H9 (cell line): ENCODE measurements at places on chromosomes 1 and 21.

GRCh38 chr1:2405588-2406295 is 6.6 kb downstream of the PEX10 start:
- no peaks in the 10 kb centered on the region for H3K27me3 ChIP-seq
- no peaks in the 10 kb centered on the region for H3K4me1 ChIP-seq
- no peak for DNase-seq
- peaks cover 70% of the 10 kb centered on the region for H3K36me3 ChIP-seq

GRCh38 chr21:24224422-24224821 is 1382.9 kb downstream of the MRPL39 start:
- no peak for DNase-seq
- H3K27me3 ChIP-seq: no peaks in the 10 kb centered on the region
- no peak overlapping the region for H3K27ac ChIP-seq
- no peaks in the 10 kb centered on the region for H3K4me1 ChIP-seq
- no peak overlapping the region for H3K4me3 ChIP-seq

GRCh38 chr1:60832367-60832766 is 250.0 kb upstream of the NFIA start:
- DNase-seq: no peak
- H3K27ac ChIP-seq: no peak overlapping the region
- H3K4me3 ChIP-seq: no peak overlapping the region
- H3K27me3 ChIP-seq: no peaks in the 10 kb centered on the region; the same call in 1 of the 2 replicates

- H3K4me3 ChIP-seq: no peak overlapping the region
- H3K36me3 ChIP-seq: no peaks in the 10 kb centered on the region
- no peak overlapping the region for H3K27ac ChIP-seq
- DNase-seq: no peak
Observed at GRCh38 chr1:184419350-184420161, 32.7 kb downstream of the C1orf21 start.

DNA sequence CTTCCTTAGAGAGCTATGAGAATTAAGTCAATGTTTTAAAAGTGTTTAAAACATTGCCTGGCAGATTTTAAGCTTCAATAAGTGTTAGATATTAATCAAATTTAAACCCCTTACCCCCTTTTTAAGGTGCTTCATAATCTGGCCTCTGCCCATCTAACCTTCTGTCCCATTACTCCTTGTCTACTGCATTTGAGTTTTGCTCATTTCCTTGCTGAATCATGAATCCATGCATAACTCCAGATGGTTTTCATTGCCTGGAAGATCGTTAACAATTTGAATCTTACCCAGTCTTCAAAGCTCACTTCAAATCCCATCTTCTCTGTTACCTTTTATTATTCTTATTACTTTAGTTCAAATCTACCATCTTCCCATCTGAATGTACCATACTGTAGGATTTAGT is 4.6 kb downstream of the HJV start:
- no peaks in the 10 kb centered on the region for H3K36me3 ChIP-seq
- DNase-seq: no peak
- peaks cover 10% of the 10 kb centered on the region; the same call in 1 of the 2 replicates for H3K27me3 ChIP-seq

GRCh38 chr1:42214447-42214871 is 49.9 kb upstream of the GUCA2A start:
- H3K36me3 ChIP-seq: peaks cover 12% of the 10 kb centered on the region
- peaks cover 5% of the 10 kb centered on the region; the same call in 1 of the 2 replicates for H3K4me1 ChIP-seq
- H3K4me3 ChIP-seq: no peak overlapping the region
- no peaks in the 10 kb centered on the region for H3K27me3 ChIP-seq
- no peak overlapping the region for H3K27ac ChIP-seq

GRCh38 chr1:227919906-227920305 is 27.8 kb downstream of the WNT9A start:
- no peaks in the 10 kb centered on the region for H3K27me3 ChIP-seq
- DNase-seq: peak; percentile 81
- H3K27ac ChIP-seq: no peak overlapping the region
- peaks cover 4% of the 10 kb centered on the region; the same call in 1 of the 2 replicates for H3K4me1 ChIP-seq
- H3K4me3 ChIP-seq: no peak overlapping the region

DNA sequence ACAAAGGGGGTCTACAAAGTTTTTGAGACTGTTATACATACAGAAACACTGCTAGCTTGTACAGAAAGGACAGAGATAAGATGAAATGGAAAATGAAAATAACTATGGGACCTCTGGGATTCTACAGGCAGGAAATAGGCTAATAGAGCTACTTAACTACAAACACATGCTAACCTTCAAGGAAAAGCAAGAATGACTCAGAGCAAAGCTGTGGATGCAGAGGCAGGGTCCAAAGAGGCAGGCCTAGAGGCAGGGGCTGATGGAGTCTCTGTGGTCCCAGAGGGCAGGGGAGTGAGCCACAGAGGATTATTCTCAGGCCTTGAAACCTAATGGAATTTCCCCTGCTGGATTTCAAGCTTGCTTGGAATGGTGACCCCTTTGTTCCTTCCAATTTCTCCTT is 18.7 kb upstream of the GOLT1A start:
- no peak overlapping the region for H3K27ac ChIP-seq
- no peaks in the 10 kb centered on the region for H3K4me1 ChIP-seq
- H3K36me3 ChIP-seq: peaks cover 7% of the 10 kb centered on the region
- H3K27me3 ChIP-seq: no peaks in the 10 kb centered on the region

DNA sequence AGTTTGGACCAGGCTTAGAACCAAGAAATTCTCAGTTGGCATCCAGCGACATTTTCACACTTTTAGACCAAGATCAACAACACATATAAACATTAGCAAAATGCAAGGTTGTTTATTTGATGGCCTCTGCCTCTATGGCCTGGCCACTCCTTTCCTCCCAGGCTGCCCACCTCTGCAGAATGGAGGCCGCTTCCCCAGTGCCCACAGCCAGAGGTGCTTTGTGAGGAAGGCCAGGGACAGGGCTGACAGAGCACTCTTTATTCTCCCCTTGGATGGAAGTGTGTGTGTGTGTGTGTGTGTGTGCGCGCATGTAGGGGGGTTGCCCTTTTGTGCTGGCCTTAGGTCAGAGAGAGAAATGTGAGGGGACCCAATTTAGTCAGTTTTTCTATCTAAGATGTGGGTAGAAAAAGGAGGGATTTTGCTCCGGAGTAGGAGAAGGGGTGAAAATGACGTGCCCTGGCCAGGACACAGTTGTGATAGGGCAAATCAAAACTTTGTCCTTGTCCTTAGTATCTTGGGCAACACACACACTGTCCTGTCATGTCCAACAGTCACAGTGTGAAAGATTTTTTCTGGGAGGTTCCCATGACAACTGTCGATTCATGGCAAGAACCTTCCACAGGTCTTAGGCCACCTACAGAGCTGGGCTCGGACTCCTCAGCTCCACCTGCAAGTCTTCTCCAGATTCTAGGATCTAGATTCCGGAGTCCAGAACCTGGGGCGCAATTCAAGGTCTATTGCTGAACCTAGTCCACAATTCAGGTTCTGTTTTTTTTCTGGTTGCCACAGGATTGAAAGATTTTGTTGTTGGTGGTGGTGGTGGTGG is 104.9 kb upstream of the SLC2A1 start:
- no peak overlapping the region for H3K27ac ChIP-seq
- no peak overlapping the region for H3K4me3 ChIP-seq
- H3K27me3 ChIP-seq: no peaks in the 10 kb centered on the region
- no peaks in the 10 kb centered on the region for H3K36me3 ChIP-seq
- H3K4me1 ChIP-seq: peaks cover 8% of the 10 kb centered on the region; the same call in 1 of the 2 replicates

DNA sequence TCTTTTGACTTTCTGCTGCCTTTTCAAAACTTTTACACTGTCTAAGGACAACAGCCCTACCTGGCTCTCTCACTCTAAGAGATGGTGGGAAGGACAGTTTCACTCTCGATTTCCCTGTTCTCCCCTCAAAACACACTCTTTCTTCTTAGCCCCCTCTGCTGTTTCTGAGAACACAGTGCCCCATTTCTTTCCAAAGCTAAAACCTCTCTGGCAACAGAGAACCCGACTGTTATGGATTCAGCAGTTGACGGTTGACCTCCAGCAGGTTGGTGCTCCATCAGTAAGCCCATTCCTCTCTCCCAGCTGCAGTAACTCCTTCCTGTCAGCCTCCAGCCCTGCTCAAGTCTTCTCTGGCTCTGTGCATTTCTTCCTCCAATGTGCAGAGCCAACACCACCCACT is 88.2 kb upstream of the ABCD3 start:
- no peak overlapping the region for H3K27ac ChIP-seq
- H3K4me1 ChIP-seq: peaks cover 8% of the 10 kb centered on the region; the same call in 1 of the 2 replicates
- DNase-seq: peak; percentile 39
- no peaks in the 10 kb centered on the region; the same call in 1 of the 2 replicates for H3K27me3 ChIP-seq

GRCh38 chr1:204126386-204126785 is 25.5 kb downstream of the ETNK2 start:
- H3K4me3 ChIP-seq: no peak overlapping the region
- no peaks in the 10 kb centered on the region for H3K27me3 ChIP-seq
- no peak overlapping the region for H3K27ac ChIP-seq

GRCh38 chr21:42614811-42615351 is 38.5 kb upstream of the PDE9A start:
- no peak overlapping the region for H3K4me3 ChIP-seq
- DNase-seq: no peak
- H3K27me3 ChIP-seq: no peaks in the 10 kb centered on the region
- no peaks in the 10 kb centered on the region for H3K36me3 ChIP-seq
- no peaks in the 10 kb centered on the region for H3K4me1 ChIP-seq
- H3K27ac ChIP-seq: no peak overlapping the region

DNA sequence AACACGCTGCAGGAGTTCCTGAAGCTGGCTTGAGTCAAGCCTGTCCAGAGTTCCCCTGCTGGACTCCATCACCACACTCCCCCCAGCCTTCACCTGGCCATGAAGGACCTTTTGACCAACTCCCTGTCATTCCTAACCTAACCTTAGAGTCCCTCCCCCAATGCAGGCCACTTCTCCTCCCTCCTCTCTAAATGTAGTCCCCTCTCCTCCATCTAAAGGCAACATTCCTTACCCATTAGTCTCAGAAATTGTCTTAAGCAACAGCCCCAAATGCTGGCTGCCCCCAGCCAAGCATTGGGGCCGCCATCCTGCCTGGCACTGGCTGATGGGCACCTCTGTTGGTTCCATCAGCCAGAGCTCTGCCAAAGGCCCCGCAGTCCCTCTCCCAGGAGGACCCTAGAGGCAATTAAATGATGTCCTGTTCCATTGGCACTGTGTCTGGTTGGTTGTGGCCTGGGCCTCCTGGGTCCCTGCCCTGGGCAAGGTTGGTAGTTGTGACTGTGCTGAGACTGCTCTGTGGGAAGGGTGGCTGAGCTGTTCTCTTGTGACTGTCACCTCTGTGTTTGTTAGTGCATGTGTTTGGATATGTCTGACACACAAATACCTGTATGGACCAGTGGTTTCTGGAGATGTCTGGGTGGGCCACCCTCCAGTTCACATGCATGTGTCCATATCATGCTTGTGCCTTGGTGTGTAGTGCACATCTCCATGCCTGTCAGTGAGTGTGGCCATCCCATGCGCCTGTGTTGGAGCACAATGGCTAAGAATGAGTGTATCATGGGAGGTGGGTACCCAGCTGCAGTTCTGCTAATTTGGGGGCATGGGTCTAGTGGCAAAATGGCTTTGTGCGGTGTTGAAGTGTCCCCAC is 1.4 kb downstream of the SH3BGRL3 start:
- DNase-seq: no peak
- H3K27ac ChIP-seq: peak overlapping the region; percentile 15
- peaks cover 11% of the 10 kb centered on the region; the same call in 1 of the 2 replicates for H3K4me1 ChIP-seq
- H3K4me3 ChIP-seq: peak overlapping the region; percentile 52
- peaks cover 37% of the 10 kb centered on the region for H3K36me3 ChIP-seq

DNA sequence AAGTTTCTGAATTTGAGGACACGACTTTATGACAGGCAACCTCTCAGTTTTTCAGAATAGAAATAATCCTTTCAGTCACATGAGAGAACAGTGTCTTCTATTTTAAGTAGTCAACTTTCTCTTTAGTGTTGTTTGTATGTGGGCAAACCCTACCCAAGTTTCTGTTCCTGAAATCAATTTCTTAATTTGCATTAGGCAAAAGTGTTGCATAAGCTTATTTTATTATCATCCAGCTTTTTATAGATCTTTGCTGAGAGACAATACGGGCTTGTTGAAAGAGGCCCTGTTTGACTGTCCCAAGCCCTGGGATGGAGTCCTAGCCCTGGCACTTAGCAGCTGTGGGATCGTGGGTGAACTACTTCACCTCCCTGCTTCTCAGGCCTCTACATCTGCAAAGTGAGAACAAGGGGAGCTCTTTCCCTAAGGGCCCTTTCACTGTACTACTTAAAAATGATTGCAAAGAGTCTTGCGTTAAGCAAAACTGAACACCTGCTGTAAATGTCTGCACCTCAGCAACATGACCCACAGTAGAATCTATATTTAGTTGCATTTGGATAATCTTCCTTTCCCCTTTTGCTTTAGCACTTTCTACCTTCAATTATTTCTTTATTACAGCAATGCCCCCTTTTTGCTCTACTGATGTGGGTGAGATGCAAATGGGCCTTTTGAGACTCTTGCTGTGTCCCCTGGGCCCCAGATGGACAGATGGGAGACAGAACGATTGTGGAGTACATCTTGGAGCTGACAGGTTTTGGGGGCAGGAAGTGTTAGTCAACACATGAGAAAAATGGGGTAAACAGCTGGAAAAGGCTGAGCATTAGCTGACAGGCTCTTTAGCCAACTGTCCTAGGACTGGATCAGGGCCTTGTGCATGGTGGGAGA is 41.0 kb upstream of the SCAF4 start:
- no peak for DNase-seq
- H3K27me3 ChIP-seq: no peaks in the 10 kb centered on the region
- no peak overlapping the region for H3K27ac ChIP-seq
- no peaks in the 10 kb centered on the region for H3K4me1 ChIP-seq

GRCh38 chr1:177340601-177341067 is 169.9 kb downstream of the BRINP2 start:
- H3K27ac ChIP-seq: no peak overlapping the region
- DNase-seq: no peak
- no peak overlapping the region for H3K4me3 ChIP-seq
- H3K36me3 ChIP-seq: no peaks in the 10 kb centered on the region
- H3K4me1 ChIP-seq: no peaks in the 10 kb centered on the region

DNA sequence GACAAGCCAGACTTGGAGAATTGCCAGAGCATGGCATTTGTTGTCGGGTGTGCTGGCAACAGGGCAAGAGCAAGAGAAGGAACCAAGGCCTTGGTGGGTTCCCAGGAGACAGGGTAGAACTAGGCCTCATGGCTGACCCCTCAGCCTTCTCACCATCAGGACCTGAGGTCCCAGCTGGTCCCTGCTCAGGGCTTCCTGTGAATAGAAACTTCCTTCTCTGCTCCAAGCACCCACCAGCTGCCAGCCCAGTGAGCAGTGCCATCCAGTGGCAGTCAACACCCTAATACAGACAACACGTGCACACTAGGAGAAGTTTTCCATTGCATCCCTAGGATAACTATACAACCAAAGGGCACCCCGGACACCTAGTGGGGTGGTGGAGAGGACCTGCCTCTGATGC is 22.8 kb downstream of the S100A6 start:
- no peak for DNase-seq
- H3K27ac ChIP-seq: no peak overlapping the region
- H3K36me3 ChIP-seq: no peaks in the 10 kb centered on the region
